ENCODE measurements at places on chromosomes 4 and X.

DNA sequence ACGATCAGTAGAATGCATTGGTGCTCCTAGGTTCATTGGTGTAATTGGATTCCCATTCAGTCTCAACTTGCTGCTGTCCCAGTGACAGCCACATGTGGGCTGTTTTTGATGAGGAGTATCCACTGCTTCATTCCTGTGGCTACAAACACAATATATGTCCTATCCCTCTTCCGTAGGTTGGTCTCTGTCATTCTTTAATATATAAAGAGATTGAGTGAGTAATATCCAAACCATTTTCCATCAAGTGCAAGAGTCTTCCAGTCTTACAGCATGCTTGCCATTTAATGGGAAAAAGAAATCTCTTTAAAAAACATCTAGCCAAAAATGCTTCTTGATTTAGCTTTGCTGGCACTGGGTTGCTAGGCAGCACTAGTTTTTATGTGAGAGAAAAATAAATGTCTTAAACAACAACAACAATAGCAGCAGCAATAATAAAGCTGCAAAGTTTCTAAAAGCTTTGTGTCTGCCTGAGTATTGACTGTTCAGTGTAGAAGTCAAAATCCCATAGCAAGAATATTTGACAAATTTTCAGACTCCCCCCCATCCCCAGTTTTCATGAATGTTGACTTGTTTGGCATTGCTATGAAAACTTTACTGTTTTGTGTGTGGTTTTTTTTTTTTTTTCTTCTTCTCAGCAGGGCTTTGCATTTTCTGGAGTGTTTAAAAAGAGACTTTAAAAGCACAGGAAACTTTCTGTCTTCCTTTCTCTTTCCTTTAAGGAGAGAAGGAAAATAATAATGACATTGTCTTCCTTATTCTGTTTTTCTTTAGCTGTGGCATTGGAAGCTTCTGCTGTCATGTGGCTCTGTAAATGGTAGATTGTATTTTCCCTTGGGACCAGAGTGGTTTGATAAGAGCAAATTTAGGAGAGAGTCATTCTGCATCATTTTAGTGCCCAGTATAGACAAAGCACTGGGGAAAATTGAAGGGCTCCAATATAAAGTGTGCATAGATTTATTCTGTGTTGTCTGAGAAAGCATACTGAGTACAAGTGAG lies 244.3 kb downstream of the ARHGAP10 start:
- H3K4me3 ChIP-seq: no peak overlapping the region
- no peak for DNase-seq
- H3K36me3 ChIP-seq: no peaks in the 10 kb centered on the region

DNA sequence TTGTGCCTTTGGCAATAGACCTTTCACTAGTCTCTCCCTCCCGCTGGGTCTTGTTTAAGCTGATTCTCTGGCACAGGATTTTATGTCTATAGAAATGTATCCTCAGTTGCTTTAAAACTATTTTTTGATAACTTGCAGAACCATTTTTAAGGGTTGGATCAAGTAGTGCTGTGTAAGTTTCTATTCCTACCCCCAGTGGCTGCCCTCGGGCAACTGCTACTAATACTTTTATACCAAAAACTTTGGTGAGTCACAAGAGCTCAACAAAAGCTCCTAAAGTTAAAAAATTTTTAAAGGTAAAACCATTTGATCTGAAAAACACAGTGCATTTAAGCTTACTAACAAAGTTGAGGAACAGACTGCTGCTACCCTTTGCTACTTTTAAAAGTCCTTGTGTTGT lies 1460.6 kb upstream of the PCDH7 start:
- H3K27me3 ChIP-seq: no peaks in the 10 kb centered on the region
- DNase-seq: no peak
- H3K36me3 ChIP-seq: no peaks in the 10 kb centered on the region
- H3K4me3 ChIP-seq: no peak overlapping the region
- H3K27ac ChIP-seq: no peak overlapping the region

DNA sequence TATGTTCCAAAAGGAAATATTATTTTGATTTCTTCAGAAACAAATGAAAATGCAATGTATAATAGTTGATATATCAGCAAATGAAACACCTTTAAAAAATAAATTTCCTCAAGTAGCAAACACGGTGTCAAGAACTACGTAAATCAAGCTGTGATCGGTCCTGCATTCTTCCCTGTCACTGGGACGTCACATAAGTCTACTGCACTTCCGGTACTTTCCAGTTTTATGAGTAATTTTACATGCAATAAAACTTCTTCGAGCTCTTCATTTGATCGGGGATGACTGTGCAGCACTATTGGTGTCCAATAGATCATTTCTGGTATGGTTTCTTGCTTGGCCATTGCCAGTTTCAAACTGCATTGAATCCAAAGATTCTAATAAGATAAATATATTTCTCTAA lies 114.0 kb upstream of the VEGFC start:
- H3K4me3 ChIP-seq: no peak overlapping the region
- H3K27ac ChIP-seq: no peak overlapping the region
- no peaks in the 10 kb centered on the region for H3K36me3 ChIP-seq

DNA sequence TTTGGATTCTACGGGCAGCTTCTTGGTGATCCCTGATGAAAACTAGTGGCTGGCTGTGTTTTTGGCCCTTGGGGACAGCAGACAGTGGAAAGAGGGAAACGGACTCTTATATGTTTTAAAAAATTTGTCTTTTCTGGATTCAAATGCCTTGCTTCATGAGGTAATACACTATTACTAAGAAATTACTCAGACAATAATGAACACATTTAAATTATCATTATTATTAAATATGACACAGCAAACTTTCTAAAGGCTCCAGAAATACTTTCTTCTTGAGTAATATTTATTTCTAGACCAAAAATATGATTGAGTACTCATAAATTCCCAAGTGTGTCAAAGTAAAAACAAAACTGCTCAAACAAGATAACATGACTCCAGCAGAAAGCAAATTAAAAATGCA lies 520.7 kb upstream of the AADAT start:
- H3K4me3 ChIP-seq: no peak overlapping the region
- no peaks in the 10 kb centered on the region for H3K4me1 ChIP-seq
- H3K36me3 ChIP-seq: no peaks in the 10 kb centered on the region
- no peak for DNase-seq
